ENCODE measurements at places on chromosomes 6 and 20.
A peak's percentile ranks its signal among the peaks of the same experiment; 100 is the strongest.

DNA sequence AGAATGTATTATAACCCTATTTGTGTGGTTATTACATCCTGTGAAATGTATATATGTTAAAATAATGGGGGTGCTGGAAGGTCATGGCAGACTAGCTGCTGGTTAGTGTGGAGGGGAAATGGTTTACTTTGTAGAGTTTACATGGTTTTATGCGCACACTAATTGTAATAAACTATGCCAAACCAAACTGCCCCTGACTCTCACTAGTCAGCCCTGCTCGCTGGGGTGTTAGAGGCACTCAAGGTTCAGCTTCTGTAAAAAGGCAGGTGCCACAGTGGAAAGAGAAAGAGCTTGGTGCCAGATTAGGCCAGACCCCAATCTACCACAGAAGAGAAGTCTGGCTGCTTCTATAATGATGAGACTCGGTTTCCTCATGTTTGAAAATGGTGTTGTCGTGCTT is 52.7 kb downstream of the GOPC start:
- DNase-seq = no peak

GRCh38 chr6:127966616-127967015 is 65.8 kb upstream of the THEMIS start:
- no peak for DNase-seq

DNA sequence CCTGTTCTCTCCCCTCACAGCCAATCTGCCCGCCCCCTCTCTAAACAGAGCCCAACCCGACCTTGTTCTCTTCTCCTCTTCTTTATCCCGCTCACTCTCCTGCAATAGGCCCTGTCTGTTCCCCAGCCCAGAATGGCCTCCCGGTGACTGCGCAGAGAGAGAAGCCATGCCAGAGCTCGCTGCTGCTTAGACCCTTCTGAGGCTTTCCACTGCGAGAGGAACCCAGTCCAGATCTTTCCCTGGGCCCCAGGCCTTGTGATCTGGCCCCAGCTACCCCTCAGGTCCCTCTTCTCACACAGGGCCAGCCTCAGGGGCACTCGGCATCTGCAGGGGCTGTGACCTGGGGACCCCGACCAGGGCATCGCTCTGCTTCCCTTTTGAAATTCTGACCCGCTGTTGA is 58.1 kb downstream of the TMEM242 start:
- no peak for DNase-seq

DNA sequence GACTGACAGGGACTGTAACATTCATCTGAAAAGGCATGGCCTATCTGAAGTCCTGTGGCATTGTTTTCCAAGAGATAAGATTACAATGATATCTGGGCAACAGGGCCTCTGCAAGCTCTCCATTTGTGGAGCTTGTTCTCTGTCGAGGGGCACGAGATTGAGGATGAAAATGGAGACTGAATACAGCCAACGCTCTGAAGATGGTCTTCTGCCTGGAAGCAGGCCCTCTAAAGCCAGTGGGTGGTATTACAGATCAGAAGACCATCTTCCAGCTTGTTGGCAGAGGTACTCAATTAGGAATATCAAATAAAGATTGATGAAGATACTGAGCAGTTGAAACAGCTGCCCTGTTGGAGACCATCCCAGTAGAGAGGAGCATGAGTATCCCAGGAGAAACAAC is 288.2 kb downstream of the CENPW start:
- DNase-seq = no peak

GRCh38 chr6:106417572-106418147 is 57.1 kb downstream of the CRYBG1 start:
- DNase-seq = no peak

DNA sequence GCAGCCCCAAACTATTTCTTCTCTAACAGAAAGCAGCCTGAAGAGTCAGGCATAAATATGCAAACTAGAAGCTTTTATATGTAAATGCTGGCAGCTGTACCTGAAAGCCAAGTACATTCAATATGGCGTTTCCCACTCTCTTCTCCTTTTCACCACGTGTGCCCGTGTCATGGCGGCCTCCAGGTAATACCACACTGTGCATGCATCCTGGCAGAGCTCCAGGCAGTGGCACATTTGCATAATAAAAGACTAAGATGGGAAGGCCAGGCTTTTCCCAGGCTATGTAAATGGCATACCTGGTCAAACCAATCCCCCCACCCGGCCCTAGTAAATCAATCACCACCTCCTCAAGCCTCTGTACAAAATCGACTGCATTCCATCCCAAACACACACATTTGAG is 120.6 kb downstream of the MMUT start:
- no peak for DNase-seq

DNA sequence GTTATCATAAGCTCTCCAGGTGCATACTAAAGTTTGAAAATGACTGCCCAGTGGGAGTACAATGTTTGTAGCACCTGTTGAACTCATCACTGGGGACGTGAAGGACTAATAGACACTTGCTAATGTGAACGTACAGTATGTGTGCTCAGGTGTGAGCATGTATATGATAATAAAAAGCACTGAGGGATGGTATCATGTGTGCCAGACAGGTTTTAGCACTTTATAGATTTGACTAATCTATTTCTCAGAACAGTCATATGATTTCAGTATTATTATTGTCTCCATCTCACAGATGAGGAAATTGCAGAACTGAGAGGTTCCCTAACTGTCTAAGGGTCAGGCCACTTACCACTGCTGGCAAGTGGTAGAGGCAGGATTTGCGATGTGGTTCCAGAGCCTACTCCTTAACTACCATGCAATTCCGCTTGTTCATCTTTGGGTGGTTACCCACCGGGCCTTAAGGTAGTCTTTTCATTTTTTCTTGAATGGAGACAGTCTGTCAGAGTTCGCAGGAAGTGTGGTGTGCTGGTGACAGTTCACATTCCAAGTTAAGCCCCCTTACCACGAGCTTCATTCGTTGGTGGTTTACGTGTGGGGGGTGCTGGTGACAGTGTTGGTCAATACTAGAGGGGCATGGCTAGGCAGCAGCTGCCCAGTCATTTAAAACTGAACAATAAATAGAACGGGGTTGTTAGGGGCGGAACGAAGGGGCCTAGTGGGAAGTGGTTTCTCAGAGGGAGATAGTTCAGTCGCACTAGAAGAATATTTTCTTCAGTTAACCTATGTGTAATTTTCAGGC is 46.8 kb downstream of the RREB1 start:
- DNase-seq = peak; percentile 49

DNA sequence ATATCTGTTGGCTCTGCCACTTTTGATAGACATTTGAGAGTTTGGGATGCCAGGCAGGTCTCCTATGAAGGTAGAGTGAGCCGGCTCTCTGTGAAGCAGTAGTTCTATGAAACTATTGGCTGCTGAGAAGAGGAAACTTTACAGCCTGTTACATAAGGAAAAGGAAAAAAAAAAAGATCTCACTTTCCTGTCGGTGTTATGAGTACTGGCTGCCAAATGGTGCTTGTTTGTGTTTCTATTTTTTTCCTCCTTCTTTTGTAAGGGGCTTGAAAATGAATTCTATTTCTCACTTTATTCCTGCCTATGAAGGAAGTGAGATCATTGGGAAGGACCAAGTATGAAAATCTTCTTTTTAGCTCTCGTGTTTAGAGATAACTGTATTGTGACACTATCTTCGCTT is 73.1 kb upstream of the CLDN20 start:
- no peak for DNase-seq

GRCh38 chr20:9427430-9428291 is 86.7 kb upstream of the LAMP5 start:
- no peak for DNase-seq

DNA sequence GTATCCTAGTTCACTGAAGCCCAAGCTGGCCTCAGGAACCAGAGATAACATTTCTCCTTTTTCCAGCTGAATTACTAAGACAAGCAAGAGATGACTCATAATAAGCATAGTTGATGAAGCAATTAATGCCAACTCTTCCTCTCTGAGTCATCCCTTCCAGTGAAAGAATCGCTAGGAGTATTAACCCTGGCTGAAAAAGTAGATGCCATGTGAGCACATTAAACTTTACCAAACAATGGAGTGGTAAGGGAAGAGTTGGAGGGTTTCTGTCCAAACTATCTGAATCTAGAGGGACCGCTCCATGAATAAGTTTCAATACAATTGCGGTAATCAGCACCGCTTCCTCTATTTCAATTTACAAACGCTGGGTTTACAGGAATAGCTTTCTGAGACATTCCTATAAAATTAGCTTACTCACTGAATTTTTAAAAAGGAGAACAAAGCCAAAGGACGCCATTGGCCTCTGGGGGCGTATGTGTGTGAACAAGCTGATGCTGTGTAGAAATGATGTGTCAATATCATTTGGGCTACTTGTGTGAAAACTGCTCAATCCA is 48.3 kb downstream of the ATXN1 start:
- no peak for DNase-seq

- no peak for DNase-seq
Measured at GRCh38 chr6:29953001-29953441, 10.7 kb downstream of the HLA-A start.

DNA sequence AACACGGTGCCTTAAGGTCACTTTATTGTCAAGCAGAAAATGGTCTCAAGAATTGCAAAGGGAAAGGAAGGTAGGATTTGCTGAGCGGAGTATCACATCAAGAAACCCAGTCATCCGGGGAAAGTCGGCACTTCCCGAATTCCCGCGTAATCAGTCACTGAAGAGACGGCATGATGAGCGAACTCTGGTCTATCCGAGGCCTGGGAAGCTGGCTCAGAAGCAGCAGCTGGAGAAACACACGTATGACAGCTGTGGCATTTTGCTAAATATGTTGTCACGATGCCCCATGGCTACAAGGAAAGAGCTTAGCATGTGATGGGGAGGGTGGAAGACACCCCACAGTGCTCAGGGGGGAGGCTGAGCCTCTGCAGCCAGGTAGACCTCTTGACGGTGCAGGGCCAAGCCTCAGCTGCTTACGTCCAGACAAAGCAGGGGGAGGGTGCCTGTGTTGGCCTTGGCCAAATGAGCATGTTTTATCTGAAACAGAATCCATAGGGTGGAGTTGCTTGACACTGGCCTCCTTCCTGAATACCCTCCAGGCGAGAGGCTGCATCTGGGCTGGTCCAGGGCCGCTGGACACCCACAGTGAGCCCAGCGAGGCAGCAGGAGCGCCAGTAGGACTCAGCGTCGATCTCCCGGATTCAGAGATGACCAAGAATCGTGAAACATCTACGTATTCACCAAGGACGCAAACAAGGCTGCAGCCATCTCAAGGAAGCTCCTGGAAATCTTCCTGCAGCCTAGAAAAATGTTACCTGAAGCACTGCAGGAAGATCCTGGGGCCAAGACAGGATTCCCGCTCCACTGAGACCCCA is 118.8 kb upstream of the AFDN start:
- no peak for DNase-seq

GRCh38 chr6:8536122-8536521 is 100.8 kb upstream of the SLC35B3 start:
- DNase-seq = no peak

GRCh38 chr6:38349795-38350194 is 289.9 kb downstream of the BTBD9 start:
- DNase-seq = no peak

- DNase-seq = peak; percentile 61
Measured at GRCh38 chr6:390914-391558, 516 bp upstream of the IRF4 start.

GRCh38 chr6:13941902-13942301 is 17.1 kb downstream of the RNF182 start:
- no peak for DNase-seq

DNA sequence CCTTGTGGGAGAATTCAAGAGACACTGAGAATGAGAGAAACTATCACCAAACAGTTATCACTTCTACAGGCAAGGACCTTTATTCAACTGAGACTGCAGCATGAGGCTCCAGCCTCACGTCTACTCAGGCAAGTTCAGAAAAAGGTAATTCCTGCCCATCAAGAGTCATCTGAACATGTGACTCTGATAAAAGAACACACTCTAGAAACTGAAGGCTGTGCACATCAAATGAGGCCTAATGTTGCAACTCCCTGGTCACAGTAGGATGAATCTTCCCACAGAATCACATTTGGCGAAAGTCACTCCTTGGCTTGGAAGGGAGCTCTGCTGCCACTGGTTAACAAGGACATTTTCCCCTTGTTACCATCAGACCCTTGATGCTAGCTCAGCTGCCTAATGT is 71.2 kb upstream of the EMILIN3 start:
- no peak for DNase-seq

DNA sequence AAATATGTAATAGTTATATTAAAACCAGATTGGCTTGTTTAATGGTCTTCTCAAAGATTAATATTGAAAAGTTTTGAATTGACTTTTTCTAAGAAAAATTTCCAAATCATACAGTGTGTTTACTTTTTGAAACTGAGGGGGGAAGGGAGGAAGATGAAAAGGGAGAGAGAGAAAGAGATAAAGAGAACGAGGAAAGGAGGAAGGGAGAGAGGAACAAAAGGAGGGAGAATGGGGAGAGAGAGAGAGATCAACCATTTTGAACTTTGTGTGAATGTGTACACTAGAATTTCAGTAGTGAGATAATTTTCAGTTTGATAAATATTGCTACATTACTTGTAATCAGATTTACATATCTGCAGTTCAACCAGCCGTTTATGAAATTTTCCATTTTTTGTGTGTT is 124.5 kb downstream of the EPHA7 start:
- DNase-seq = no peak

GRCh38 chr20:62624719-62625453 is 17.4 kb upstream of the SLCO4A1 start:
- no peak for DNase-seq

DNA sequence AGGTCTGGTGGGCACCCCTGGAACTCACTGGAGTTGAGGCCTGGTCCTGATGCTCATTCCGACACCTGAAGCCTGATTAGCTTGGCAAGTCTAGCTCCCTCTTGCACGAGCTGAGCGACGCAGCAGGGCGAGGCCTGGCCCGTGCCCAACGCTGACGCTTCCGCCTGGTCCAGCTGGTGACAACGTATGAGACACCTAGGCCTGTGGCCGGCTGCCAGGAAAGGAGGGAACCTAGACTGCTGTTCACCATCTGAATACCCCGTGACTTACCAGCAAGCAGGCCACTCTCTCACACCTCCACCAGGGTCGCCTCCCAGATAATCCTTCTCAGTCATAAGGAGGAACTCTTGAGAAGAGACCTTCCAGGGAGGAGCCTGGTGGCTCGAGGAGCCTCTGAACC is 24.5 kb downstream of the YTHDF1 start:
- no peak for DNase-seq

DNA sequence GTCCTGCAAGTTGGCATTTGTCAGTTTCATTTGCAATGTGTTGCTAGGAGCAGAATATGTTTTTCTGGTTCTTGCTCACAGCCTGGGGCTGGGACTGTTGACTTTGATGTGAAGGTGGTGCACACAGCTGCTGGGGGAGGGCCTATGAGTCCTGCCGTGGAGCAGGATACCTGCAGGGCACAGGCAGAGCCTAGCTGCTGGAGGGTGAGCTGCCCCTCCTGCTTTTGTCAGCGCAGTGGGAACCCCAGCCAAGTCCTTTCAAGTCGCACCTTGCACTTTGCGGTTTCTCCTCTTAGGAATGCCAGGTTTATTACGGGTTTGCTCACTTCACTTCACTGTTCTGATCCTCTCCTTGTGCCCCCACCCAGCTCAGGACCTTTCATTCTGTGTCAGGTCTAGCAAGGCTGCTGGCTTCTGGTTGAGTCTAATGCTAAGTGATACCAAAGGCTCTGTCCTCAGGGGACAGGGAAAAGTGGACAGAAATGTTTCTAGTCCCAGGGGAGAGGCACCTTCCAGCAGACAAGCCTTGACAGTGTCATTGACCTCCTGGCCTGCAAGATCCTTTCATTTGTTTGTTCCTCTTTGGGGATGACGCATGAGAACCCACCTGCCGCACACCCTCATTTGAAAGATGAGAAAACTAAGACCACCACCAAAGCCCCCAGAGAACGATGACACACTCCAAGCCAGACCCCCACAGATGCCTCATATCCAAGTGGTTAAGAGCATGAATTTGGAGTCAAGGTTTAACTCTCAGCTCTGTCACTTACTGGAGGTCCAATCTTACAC is 2.7 kb upstream of the SPO11 start:
- no peak for DNase-seq

- DNase-seq = no peak
Measured at GRCh38 chr6:157488716-157489118, 107.7 kb downstream of the ZDHHC14 start.
